ENCODE measurements at places on chromosomes 12 and 14.
A peak's percentile ranks its signal among the peaks of the same experiment; 100 is the strongest.

DNA sequence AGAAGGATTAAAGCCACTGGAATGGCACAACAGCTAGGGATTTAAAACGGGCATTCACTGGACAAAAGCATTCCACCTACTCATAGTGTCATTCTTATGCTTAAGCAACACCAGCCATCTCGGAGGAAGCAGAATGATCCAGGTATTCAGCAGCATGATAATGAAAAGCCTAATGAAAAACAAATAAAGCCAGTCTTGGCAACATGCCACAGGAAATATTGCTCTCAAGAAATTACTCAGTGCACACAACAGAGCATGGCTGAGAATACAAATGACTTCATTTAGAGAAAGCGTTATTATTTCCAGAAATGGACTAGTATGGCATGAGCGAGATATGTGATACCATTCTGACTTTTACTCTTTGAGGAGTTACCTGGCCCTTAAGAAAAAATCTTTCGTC lies 442.2 kb downstream of the APAF1 start:
- H3K27ac ChIP-seq: no peak overlapping the region
- H3K36me3 ChIP-seq: no peaks in the 10 kb centered on the region
- no peaks in the 10 kb centered on the region for H3K4me1 ChIP-seq
- no peak overlapping the region for H3K4me3 ChIP-seq
- no peaks in the 10 kb centered on the region for H3K27me3 ChIP-seq

- no peak for DNase-seq
- H3K4me1 ChIP-seq: peaks cover 9% of the 10 kb centered on the region
- H3K27me3 ChIP-seq: no peaks in the 10 kb centered on the region
These were observed 4.4 kb upstream of the GPHN start for GRCh38 chr14:66503532-66503931.

GRCh38 chr12:21296751-21297406 lies 37.8 kb downstream of the SLCO1A2 start:
- H3K4me3 ChIP-seq: no peak overlapping the region
- no peaks in the 10 kb centered on the region for H3K27me3 ChIP-seq
- DNase-seq: peak; percentile 15
- no peak overlapping the region for H3K27ac ChIP-seq
- H3K36me3 ChIP-seq: no peaks in the 10 kb centered on the region
- H3K4me1 ChIP-seq: no peaks in the 10 kb centered on the region

- no peak overlapping the region for H3K27ac ChIP-seq
- no peak for DNase-seq
- H3K4me3 ChIP-seq: no peak overlapping the region
- no peaks in the 10 kb centered on the region for H3K27me3 ChIP-seq
- no peaks in the 10 kb centered on the region for H3K4me1 ChIP-seq
These were observed 535.0 kb downstream of the FOXG1 start for GRCh38 chr14:29301571-29301970.

- DNase-seq: no peak
- H3K27me3 ChIP-seq: no peaks in the 10 kb centered on the region
- H3K4me1 ChIP-seq: no peaks in the 10 kb centered on the region
- H3K27ac ChIP-seq: no peak overlapping the region
- H3K4me3 ChIP-seq: no peak overlapping the region
These were observed 24.6 kb downstream of the EXOC5 start for GRCh38 chr14:57244106-57244505.

DNA sequence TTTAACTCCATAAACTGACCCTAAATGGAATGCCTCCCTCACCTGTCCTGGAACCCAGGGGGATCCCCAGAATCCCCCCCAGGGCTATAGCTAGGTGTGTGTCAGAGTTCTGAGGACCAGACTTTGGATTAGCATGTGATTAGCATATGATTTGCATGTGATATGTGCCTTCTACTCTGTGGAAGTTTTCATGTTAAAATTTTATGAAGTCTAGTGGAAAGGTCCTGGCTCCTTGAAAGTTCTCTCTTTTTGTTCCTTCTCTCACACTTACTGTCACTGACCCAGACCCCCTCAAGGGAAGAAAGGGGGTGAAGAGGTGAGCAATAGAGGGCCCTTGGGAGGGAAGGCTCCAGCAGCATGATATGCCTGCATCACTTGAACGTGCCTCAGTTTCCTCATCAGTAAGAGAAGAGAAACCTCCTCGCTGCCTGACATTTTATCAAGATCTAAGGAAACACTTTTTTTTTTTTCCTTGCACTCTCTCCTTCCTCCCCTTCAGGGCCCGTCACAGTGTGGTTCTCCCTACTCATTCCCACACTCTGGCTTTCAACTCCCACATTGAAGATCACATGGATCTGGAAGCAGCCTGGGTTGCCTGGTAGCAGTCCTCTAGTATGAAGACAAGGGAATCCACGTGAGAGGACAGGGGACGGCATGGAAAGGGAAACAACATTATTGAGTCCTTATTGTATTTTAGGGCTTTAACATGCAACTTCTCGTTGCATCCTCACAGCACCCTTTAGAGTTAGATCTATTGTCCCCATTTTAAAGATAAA lies 3.3 kb upstream of the C1QL4 start:
- no peak overlapping the region for H3K4me3 ChIP-seq
- no peak overlapping the region for H3K27ac ChIP-seq
- peaks cover 42% of the 10 kb centered on the region for H3K4me1 ChIP-seq
- no peaks in the 10 kb centered on the region for H3K36me3 ChIP-seq

GRCh38 chr14:90060965-90061684 lies 669 bp upstream of the KCNK13 start:
- peak overlapping the region; percentile 35 for H3K4me3 ChIP-seq
- DNase-seq: no peak
- no peaks in the 10 kb centered on the region for H3K36me3 ChIP-seq

- H3K27ac ChIP-seq: no peak overlapping the region
- no peaks in the 10 kb centered on the region for H3K4me1 ChIP-seq
- H3K4me3 ChIP-seq: no peak overlapping the region
- H3K36me3 ChIP-seq: no peaks in the 10 kb centered on the region
- H3K27me3 ChIP-seq: no peaks in the 10 kb centered on the region
These were observed 1069.0 kb downstream of the VRK1 start for GRCh38 chr14:97866195-97866594.

DNA sequence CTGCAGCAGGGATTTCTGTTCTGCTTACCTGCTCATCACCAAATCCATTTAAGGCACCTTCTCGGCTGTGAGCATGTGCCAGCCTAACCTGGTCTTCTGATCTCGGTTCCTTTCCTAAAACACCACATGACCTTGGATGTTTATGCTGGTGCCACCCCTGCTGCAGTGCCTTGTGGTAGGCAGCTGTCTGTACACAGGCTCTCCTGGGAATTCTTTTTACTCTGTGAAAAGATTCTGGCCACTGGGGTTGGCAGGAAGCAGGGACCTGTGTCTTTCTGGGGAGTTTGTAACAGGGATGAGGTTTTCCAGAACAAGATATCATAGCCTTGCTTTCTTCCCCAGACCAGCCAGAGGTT lies 10.4 kb upstream of the PLEKHG3 start:
- H3K36me3 ChIP-seq: no peaks in the 10 kb centered on the region
- no peak overlapping the region for H3K27ac ChIP-seq
- H3K4me1 ChIP-seq: peaks cover 64% of the 10 kb centered on the region
- H3K4me3 ChIP-seq: no peak overlapping the region
- no peak for DNase-seq

- H3K27ac ChIP-seq: no peak overlapping the region
- H3K27me3 ChIP-seq: no peaks in the 10 kb centered on the region
- DNase-seq: no peak
- H3K36me3 ChIP-seq: no peaks in the 10 kb centered on the region
These were observed 322.5 kb downstream of the ZFP36L1 start for GRCh38 chr14:68470361-68470760.

DNA sequence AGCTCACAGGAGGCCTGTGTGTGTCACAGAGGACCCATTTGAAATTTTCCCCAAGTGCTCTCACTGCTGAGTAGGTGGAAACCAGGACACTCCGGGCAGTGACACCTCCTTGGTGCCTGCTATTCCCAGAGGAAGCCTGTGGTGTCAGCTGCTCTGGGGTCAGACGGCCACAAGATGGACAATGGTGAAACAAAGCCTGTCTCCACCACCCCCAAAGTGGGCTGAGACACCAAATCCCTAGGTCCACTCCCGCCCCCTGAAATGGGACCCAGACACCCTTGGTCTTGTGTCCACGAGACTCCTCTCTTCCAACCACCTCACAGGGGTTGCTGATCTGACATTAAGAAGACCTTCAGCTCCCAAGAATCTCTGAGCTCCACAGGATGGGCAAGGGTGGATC lies 7.0 kb downstream of the KCNH3 start:
- no peak for DNase-seq
- H3K4me3 ChIP-seq: no peak overlapping the region
- no peaks in the 10 kb centered on the region for H3K36me3 ChIP-seq
- H3K4me1 ChIP-seq: peaks cover 8% of the 10 kb centered on the region
- peaks cover 16% of the 10 kb centered on the region for H3K27me3 ChIP-seq

DNA sequence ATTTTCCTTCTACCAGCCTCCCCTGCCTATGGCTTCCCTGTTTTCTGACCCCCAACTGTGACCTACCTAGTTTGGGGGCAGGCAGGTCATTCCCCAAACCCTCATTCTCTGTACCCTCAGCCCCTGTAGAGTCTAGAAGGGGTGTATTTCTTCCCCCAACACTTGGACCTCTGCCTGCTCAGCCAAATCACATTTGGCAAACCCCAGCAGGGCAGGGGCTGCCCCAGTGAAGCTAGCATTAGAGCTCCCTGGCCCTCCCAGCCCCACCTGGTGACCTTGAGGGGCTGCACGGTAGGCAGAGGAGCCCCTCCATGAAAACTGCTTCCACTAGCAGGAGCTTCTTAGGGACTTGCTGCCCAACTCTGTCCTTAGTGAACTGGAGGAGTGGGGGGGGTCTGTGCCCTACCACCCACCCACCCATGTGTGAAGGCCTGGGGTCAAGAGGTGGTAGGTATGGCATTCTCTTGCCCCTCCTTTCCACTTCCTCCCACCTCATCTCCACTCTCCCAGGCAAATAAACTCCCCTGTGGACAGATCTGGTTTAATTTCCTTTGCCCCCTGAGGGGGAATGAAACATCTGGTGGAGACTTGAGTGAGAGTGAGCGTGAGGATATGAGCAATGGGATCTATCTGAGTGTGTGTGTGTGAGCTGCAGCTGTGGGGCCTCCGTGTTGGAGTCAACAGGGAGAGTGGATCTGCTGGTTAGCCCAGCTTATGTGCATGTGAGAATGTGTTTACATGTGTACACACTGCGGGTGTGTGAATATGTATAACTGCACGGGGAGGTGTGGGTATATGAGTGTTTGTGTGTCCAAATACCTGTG lies 1.6 kb downstream of the NXPH4 start:
- no peak overlapping the region for H3K27ac ChIP-seq
- no peak for DNase-seq
- no peak overlapping the region for H3K4me3 ChIP-seq
- peaks cover 51% of the 10 kb centered on the region for H3K4me1 ChIP-seq
- H3K36me3 ChIP-seq: no peaks in the 10 kb centered on the region
- H3K27me3 ChIP-seq: peaks cover 82% of the 10 kb centered on the region

DNA sequence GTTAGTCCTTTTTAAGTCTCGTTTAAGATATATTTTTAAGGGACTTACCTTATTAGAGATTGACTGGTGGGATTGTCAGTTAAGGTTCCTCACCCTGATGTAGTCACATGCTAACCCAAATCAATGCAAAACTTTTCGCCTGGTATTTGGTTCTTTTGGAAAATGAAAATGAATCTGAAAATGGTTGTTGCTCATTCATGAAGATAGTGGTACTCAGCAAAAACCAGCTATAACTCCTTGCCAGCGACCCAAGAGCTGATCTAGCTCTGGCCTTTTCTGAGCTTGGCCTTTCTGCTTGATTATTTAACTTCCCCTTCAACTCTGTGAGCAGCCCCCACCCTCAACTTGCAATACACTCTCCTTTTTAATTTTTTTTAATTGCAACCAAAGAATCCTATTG lies 85.0 kb upstream of the GTF2A1 start:
- no peak overlapping the region for H3K27ac ChIP-seq
- no peaks in the 10 kb centered on the region for H3K36me3 ChIP-seq
- H3K4me3 ChIP-seq: no peak overlapping the region

GRCh38 chr14:104036212-104036611 lies 49.3 kb upstream of the ASPG start:
- peaks cover 4% of the 10 kb centered on the region for H3K27me3 ChIP-seq
- no peaks in the 10 kb centered on the region for H3K4me1 ChIP-seq
- DNase-seq: no peak
